ENCODE measurements at places on chromosomes 2 and 18.

DNA sequence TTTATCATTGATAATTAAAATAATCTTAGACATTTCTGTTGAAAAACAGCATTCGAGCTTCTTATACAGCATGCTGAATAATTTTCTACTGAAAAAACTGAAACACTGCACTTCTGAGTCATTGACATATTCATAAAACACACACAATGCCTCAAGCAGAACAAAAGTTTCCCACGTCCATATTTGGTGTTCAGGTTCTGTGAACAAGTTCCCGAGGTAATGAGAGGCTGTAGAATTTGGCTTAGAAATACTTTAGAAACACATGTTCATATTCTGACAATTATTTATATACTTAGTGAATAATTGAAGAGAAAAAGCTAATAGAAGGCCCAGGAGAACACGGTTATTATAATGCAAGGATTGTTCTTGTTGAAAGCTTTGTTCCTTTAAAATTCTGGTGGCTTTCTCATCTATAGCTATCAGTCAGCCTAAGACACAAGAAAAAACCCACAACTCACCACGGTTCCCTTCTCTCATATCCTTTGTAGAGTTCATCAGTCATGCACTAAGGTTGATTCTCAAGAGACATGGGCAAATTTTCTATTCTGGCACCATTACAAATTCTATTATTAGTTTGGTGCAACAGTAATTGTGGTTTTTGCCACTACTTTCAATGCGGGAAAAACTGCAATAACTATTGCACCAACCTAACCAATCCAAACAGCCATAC lies 194.4 kb downstream of the TMX3 start:
- no peak for DNase-seq

- DNase-seq: no peak
Observed at GRCh38 chr2:222959358-222959757, 92.6 kb upstream of the KCNE4 start.

- no peak for DNase-seq
Observed at GRCh38 chr18:39773646-39774045, 2181.4 kb upstream of the PIK3C3 start.

GRCh38 chr2:136208682-136209420 lies 90.9 kb upstream of the CXCR4 start:
- no peak for DNase-seq

GRCh38 chr18:55351241-55351691 lies 236.7 kb downstream of the TCF4 start:
- DNase-seq: no peak

GRCh38 chr2:143842836-143843235 lies 677.1 kb downstream of the ZEB2 start:
- DNase-seq: no peak

DNA sequence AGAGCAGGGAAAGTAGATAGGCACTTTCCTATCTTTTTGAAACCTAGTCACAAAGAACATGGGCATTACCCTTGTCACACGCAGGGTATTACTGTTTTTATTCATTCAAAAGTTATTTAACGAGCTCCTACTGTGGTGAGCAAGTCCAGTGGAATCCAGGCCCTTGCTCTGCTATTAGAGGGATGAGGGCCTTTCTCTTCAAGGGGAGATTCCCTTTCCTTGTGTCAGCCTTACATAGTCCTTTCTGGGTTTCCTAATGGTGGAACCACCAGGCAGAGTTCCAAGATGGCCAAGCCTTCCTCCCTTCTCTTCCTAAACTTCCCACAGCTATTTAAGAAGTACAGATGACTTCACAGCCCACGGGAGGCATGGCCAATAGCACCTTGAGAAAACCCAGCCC lies 64.6 kb downstream of the SPTBN1 start:
- no peak for DNase-seq

DNA sequence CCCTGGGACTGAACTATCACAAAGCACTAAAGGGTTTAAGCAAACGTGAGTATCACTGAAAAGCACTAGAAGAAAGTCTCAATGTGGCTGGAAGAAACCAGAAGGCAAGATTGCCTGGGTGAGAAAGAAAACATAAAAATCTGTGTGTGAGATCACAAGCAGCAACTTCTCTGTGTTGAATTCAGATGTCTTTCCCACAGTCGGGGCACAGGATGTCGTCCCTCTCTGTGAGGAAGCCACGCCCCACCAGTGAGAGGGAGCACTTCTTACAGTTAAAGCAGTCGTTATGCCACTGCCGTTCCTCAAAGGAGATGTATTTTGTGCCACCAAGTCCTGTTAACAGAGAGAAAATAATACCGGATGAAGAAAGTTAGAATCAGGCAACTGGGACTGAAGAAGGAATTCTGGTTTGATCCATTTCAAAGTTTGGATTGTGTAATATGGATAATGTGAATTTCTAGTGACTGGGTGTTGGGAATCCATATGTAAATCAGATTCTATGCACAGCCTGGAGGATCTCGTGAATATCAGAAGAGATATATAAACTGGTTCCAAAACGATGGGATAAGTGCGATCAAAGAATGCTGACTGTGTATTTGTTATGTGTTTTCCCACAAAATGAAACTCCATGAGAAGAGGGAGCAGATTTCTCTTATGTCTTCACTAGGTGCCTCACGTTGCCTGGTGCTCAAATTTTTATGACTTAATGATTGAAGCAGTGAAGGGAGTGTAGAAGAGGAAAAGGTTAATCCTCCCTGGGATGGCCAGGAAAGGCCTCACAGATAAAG lies 24.0 kb downstream of the C2orf49 start:
- peak; percentile 52 for DNase-seq

Measured in stimulated activated CD4-positive, alpha-beta T cell treated with anti-CD3 and anti-CD28 coated beads, Interleukin-15, amount 100 ng/mL, for 24 hours (primary cell).